PC-9 (cell line): ENCODE measurements at places on chromosomes 6 and 20. TPM values are rescaled to one million over a fixed set of nuclear protein-coding genes. Genes with fewer than 3 reads are reported as not detected.

Gene FAM184A
- 0.85 and 1.1 TPM in 2 replicates for total RNA-seq

Gene LY6G6C
- 1.2 and 2.1 TPM in 2 replicates for total RNA-seq

Gene DDX43
- 3.1 and 5.0 TPM in 2 replicates for total RNA-seq

Gene HLA-DRB1
- total RNA-seq = 2.3 and 3.1 TPM in 2 replicates

Gene HDGFL1
- not detected in 2 replicates for total RNA-seq

Gene EPB41L1
- total RNA-seq = 134 and 141 TPM in 2 replicates

Gene RSPO4
- not detected in 2 replicates for total RNA-seq

Gene CRIP3
- 5.7 and 10.0 TPM in 2 replicates for total RNA-seq

Gene GABRR1
- total RNA-seq = not detected in 2 replicates

Gene SLC12A5
- 6.0 and 8.7 TPM in 2 replicates for total RNA-seq

Gene CPXM1
- not detected in 2 replicates for total RNA-seq

Gene RIMS1
- 0.10 TPM in 1 of 2 replicates, not detected in the other for total RNA-seq

Gene HRH3
- total RNA-seq = not detected in 2 replicates

Gene HAO1
- not detected in 2 replicates for total RNA-seq

Gene TMEM217
- 4.9 and 5.3 TPM in 2 replicates for total RNA-seq

Gene MYBL2
- 124 and 152 TPM in 2 replicates for total RNA-seq

Gene MACROD2
- total RNA-seq = 8.5 and 11.4 TPM in 2 replicates

Gene GABRR2
- 0.52 TPM in 1 of 2 replicates, not detected in the other for total RNA-seq
